NCI-H524 (cell line): ENCODE measurements at places on chromosomes 7 and 10.

DNA sequence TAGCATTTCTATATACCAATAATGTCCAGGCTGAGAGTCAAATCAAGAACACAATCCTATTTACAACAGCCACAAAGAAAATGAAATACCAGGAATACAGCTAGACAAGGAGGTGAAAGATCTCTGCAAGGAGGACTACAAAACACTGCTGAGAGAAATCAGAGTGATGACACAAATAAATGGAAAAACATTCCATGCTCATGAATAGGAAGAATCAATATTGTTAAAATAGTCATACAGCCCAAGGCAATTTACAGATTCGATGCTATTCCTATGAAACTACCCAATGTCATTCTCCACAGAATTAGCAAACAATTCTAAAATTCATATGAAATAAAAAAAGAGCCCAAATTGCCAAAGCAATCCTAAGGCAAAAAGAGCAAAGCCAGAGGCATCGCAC lies 116.8 kb upstream of the ZNF32 start:
- DNase-seq, result no peak

DNA sequence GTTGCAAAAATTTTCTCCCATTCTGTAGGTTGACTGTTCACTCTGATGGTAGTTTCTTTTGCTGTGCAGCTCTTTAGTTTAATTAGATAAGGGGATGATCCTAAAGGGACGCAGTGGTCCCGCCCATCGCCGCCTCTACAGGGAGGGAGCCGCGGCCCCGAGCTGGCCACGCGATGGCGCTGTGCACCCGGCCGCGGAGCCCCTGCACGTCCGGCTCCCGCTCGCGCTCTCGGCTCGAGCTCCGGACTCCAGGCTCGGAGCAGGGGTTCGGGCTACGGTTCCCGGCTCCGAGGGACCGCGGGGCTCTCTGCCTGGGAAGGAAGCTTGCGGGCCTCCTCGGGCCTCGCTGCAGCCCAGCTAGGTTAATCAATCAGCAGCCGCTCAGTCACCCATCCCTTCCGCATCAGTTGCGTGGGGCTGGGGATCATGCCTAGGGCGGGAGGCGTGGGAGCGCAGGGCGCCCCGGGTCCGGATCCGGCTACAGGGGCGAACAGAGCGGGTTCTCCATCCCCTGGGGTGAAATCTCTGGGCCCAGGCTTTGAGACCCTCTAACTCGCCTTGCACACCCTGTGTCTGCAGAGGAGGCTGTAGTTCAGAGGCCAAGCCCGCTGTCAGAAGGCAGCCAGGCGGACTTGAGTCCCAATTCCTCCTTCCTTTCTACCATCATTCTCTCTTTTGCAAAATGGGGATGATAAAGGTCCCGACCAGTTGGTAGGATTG lies 97.9 kb downstream of the WDR11 start:
- DNase-seq, result no peak

GRCh38 chr10:117204316-117204715 lies 7.0 kb downstream of the KCNK18 start:
- no peak for DNase-seq

- DNase-seq, result no peak
These were observed 154.6 kb upstream of the TARP start for GRCh38 chr7:38428041-38428440.

DNA sequence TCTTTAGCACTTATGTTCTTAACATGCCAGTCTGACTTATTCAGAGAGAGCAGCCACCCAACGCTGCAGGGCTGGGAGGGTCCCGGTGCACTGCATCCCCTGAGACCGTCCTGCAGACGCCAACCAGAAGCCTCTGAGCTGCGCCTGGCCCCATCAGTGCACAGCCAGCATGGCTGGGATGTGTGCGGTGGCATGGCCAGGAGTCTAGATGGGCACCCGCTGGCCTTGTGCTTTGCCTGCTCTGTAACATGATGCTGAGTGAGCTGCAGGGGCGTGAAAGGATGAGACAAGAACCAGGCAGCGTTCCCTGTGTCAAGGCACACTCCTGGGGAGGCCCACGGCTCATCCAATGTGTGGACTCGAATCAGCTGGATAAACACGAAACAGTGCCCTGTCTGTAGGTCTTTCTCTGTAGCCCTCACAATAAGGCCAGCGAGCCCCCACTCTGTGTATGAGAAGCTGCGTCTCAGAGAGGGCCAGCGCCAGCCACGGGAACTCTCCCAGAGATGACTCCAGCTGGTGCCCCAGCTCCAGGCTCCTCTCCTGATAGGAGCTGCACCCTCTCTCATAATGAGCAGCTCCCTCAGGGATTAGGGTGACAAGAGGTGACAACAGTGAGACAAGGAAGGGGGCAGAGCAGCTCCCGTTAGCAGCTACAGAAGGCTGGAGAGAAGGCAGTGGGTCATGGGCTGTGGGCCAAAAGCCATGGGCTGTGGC lies 96.8 kb downstream of the TNS3 start:
- peak; percentile 32 for DNase-seq

DNA sequence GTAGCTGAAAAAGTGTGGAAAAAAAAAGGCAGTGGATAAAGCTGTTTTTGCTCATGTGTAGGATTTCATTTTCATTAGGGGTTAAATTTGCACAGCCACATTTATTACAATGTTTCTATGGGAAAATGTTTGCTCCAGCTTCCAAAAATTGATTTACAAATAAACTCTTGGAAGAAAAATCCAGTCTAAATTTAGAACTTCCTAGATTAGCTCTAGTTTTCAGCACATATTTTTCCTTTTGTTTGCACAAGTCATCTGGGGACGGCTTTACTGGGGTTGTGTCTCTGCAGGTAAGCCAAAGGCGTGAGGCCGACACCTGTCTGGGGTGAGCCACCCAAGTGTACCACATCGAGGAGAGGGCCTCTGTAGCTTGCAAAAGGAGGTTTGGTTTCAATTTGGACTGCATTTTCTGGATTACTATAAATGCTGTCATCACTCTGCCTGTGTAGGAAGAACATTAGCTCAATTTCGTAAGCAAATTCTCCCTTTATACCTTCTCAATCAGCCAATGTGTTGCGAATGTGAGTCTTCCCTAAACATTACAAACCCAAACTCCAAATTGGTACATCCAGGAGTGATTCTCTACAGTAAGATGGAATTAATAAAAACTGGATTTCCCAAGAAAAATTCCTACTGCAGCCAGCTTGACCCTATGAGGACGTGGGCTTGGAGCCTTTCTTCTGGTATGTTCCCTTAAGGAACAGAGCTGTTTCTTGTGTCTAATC lies 89.5 kb upstream of the ZNF438 start:
- no peak for DNase-seq

DNA sequence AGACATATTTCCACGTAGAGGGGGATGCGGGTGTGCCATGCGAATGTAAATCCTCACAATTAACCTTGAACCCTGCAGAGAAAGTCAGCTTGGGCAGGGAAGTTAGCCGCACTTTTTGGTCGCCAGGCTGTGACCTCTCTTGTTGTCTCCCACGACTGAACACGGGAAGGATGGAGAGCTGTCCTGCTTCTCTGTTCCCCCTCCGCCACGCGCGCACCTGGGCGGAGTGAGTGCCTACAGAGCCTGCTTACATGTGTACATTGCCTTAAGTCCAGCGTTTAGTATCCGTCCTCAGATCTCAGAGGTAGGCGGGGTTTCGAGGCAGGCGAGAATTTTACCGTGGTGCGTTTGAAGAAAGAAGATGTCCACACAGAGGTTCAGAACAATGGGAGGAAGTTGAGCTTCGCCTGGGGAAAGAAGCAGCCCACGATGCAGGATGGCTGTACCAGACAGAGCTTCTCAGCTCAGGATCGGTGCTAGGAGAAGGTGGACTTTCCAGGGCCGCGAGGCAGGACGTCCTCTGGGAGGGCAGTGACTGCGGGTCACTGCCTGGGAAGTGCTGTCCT lies 482 bp upstream of the ERCC6 start:
- DNase-seq, result no peak

DNA sequence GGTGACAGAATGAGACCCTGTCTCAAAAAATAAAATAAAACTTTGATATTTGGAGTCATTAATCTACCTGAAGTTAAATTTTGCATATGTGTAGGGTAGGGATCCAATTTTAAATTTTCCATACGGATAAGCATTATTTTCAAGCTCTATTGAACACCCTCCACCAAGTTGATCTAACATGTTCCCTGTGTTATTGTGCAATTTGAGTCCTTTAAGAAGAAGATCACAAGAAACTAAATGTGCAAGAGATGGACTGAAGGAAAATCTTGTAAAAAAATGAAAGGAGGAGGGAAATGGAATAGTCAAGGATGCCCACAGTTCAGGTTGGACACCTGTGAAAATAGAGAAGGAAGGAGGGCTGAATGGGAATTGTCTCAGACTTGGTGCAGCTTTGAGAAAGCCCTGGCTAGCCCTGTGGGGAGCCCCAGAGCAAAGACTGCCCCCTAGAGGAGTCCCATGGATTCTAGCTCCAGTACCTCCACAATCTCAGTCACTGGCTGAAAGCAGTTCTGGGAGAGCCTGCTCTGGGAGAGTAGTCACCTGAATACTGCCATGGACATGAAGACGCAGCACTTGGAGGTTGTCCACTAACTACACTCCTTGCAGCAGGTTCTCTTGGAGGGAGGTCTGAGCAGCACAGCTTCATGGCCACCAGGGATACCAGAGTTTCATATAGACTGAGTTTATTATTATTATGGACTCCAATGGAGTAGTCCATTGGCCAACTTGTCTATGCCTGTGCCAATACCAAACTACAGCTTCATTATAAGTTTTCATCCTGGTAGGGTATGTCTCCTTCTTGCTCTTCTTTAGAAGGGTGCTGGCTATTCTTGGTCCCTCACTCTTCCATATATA lies 5.7 kb upstream of the TIAL1 start:
- DNase-seq, result no peak

DNA sequence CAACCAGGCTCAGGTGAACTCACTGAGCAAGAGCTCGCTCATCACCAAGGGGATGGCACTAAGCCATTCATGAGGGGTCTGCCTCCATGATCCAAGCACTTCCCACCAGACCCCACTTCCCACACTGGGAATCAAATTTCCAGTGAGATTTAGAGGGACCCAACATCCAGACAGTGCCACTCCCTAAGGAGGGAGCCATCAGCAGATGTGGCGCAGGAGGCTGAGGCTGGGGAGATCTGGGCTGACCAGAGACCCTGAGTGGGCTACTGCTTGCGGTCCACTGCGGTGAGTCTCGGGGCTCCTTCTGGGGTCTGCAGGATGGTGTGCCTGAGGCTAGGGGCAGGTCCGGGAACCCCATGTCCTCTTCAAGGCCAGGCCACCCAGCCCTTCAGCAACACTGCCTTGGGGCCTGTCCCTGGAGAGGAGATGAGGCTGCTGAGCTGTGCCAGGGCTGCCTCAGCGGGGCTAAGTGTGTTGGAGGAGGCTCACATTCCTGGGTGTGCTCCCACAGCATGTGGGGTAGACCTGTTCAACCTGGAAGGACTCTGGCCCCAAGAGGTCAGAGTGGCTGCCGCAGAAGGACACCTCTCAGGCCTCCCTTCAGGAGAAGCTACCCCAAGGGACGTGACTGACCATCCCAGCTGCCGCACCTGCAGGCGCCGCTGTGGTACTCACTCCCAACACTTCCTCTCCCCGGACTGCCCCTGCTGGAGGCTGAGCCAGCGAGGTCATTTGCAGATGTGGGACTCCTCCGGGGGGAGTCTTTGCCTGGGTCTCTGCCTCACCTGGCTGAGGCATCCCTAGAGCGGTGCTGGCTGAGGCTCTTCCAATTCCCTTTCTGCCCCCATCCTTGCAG lies 22.3 kb upstream of the PCBD1 start:
- DNase-seq, result no peak

GRCh38 chr7:25617214-25617613 lies 388.9 kb upstream of the NPVF start:
- no peak for DNase-seq

GRCh38 chr10:85593226-85593772 lies 773.3 kb downstream of the GRID1 start:
- no peak for DNase-seq

- peak; percentile 27 for DNase-seq
These were observed 506 bp downstream of the CTTNBP2 start for GRCh38 chr7:117872561-117873309.

DNA sequence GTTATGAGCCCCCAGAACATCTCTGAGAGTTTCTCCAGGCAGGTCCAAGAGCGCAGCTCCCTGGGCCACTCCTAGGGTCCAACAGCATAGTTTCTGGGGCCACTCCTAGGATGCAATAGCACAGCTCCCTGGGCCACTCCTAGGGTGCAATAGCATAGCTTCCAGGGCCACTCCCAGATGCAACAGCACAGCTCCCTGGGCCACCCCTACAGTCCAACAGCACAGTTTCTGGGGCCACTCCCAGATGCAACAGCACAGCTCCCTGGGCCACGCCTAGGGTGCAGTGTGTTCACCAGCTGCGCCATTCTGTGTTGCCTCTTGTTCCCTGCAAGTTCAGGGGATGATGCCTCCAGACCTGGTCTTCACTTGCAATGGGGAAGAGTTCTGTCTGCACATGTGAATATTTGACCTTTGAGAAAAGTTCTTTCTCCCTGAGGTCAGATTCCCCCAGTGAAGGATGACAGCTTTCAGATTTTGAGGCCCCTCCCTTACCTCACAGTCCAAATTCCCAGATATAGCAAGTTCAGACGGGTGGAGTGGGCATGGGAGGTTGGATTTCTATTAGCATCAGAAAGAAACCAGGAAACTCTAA lies 43.0 kb upstream of the LEP start:
- no peak for DNase-seq

DNA sequence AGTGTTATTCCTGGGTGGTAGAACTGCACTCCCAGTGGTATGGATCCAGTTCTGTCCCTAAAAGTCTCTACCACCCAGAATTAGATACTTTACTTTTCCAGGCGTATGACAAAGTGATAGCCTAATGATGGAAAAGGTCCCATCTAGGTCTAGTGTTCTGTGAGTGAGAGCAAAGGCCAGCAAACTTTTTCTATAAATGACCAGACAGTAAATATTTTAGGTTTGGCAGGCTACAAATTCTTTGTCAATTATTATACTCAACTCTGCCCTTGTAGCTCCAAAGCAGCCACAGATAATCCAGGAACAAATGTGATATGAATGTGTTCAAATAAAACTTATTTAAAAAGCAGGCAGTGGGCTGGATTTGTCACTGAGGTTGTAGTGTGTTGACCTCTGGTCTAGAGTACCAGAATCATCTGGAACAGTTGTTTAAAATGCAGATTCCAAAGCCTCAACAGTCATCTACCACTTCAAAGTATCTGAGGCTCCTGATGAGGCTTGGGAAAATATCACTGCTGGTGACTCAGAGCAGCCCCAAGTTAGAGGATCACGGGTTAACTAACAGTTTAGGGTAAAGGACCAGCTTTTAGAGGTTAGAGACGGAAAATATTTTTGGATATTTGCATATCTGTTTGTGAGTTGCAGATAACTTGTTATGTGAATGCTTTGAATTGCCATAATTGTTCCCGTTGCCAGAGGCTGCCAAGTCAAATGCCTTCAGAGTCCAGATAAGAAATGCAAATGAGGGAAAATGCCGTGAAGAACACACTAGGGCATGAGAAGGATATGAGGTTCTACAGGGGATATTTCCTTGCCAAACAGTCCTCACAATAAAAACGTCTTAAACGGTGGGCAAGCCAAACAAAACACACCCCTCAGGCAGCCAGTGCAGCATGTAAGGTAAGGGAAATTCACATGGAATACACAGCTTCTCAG lies 19.4 kb downstream of the NRAP start:
- no peak for DNase-seq
